SK-N-SH (cell line): ENCODE measurements at places on chromosomes 1 and 21. TPM values are rescaled to one million over a fixed set of nuclear protein-coding genes. Genes with fewer than 3 reads are reported as not detected.

DNA sequence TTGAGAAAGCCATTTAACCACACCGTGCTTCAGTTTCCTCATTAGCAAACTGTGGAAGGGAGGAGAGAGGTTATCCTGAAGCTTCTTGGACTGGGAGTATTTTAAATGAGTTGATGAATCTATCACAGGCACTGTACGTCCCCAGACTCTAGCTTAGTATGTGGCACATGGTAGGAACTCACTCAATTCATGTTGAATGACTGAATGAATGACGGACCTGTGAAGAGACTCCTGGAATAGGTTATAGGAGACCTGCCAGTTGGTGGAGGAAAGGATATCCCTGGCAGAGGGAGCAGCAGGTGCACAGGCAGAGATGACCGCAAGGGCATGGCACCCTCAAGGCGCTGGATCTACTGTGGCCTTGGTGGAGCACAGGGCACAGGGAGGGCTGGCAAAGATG, 118.5 kb downstream of the HMGB4 start:
- DNase-seq, result no peak

DNA sequence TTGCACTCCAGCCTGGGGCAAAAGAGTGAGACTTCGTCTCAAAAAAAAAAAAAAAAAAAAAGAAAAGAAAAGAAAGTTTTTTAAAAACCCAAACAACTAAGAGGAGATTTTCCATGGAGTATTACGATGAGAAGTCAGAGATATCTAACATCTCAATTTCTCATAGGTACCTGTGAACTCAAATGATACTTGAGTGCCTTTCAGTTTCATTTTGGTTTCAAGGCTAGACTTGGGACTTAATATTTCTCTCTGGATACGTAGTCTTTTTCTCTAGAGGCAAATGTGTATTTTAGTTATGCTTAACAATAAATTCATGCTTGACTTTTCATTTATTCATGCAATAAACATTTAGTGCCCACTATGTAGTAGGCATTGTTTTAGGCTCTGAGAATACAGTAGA, 15.0 kb downstream of the ZYG11B start:
- DNase-seq, result no peak

- no peak for DNase-seq
Measured at GRCh38 chr1:184646824-184647223, 107.8 kb downstream of the EDEM3 start.

GRCh38 chr1:22830041-22830566, 119.5 kb downstream of the EPHB2 start:
- no peak for DNase-seq

GBP6 gene
- polyA plus RNA-seq, result not detected in 2 replicates

GRCh38 chr1:197911111-197911856, 5.9 kb upstream of the LHX9 start:
- peak; percentile 52 for DNase-seq

- no peak for DNase-seq
Measured at GRCh38 chr1:226754097-226754496, 15.0 kb upstream of the ITPKB start.

GRCh38 chr1:205074513-205074912, 9.7 kb downstream of the TMEM81 start:
- DNase-seq, result no peak

- DNase-seq, result peak; percentile 56
Measured at GRCh38 chr1:112358798-112359408, 37.1 kb upstream of the CTTNBP2NL start.

- no peak for DNase-seq
Measured at GRCh38 chr1:4532656-4533055, 121.8 kb upstream of the AJAP1 start.

DNA sequence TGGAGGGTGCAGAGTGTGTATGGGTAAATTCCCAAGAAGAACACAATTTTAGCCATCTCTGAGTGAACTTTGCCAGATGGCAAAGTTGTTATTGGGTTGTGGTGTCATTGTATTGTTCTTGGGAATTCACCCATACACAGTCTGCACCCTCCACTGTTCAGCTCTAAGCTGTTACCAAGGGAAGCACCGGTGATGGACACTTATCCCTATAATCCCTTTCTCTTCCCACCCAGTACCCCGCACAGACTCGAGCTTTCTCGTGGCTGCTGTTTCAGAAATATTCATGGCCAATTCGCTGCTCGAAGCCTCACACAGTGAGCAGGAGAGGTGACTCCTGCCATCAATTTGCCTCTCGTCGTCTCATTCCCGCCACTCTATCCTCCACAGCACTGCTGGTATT, 95.7 kb upstream of the PALMD start:
- DNase-seq, result no peak

GRCh38 chr1:94339206-94339927, 78.8 kb upstream of the ABCD3 start:
- no peak for DNase-seq

GRCh38 chr1:204802401-204803175, 68.1 kb upstream of the NFASC start:
- DNase-seq, result no peak

PLXNA2 gene
- polyA plus RNA-seq, result 7.3 and 8.5 TPM in 2 replicates

DNA sequence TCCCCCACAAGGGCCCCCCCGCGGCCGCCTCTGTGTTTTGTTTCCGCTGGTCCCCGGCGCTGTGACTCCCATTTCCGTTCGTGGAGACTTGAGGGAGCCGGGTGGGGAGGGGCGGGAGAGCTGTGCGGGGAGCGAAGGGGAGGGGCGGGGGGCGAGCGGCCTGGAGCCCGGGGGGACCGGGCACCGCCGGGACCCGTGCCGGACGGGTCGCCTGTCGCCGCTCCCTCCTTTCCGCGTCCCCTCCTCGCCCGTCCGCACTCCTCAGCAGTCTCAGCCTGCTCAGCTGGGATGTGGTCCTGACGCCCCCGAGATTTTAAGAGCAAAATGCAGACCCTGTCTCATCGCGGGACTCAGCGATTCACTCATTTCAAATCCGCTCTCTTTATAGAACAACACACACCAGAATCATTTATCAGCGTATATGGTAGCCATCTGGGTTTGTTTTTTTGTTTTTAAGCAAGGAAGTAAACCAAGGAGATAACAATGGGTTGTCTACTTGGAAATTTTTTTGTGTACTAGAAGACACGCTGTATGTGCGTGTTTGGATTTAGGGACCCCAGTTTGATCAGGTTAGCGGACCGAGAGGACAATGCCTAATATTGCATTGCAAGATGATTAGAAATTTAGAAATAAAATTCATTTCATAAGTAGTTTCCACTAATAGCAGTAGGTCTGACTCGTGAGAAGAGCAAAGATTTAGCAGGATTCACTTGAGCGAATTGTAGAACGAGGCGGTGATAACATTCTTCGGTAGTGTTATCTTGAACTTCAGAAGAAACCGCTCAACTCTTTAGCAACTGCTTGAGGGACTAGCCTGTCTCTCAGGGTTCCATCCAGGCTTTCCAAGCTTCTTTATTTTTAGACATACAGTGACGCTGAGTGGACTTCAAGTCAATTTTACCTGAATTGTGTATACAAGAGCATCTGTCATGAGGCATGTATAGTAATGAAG, 1.1 kb downstream of the GABPA start:
- DNase-seq, result peak; percentile 91
